ENCODE measurements at places on chromosomes 16 and 17.
A peak's percentile ranks its signal among the peaks of the same experiment; 100 is the strongest.

DNA sequence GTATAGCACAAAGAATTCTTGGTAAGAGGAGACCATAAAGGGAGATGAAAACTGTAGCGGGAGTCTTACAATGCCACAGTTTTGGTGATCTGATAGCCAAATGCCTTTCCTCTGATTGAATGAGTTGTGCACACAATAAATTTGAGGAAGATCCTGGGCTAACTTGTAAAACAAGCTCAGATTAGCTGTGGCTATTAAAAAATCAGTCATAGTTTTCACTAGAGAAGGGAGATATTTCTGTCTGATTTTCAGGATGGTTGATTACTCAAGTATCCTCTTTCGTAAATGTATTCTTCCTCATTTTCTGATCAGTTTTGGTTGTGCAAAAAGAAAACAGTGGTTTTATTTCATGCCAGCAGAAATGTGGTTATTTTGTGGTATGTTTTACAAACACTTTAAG lies 9.1 kb upstream of the METTL9 start:
- no peak for DNase-seq

GRCh38 chr16:88087517-88087877 lies 136.3 kb downstream of the BANP start:
- DNase-seq = peak; percentile 27

DNA sequence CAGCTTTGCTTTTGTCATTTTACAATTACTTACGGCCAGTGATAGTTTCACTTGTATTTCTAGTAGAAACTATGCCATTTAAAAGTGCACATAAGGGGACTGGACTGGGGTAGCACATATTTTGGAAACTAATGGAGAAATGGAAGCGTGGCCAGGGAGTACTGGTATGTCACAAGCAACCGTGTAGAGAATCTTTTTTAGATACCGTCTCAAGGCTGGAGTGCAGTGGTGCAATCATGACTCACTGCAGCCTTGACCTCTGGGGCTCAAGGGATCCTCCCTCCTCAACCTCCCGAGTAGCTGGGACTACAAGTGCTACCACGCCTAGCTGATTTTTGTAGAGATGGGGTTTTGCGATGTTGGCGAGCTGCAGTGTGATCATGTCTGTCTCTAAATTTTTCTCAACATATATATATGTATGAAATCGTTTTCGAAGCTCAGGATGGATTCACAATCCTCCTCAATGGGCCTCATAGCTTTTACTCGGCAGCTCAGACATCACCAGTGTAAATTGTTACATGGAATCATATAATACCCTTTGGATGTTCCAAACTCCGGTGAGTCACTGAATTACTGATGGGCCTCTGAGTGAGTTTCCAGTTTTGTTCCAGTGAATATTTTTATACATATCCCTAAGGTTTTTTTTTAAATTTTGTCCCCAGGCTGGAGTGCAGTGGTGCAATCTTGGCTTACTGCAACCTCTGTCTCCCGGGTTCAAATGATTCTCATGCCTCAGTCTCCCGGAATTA lies 51.7 kb downstream of the ZNF778 start:
- no peak for DNase-seq

- DNase-seq = no peak
Observed at GRCh38 chr16:30619638-30620037, 9.4 kb upstream of the ZNF689 start.

- DNase-seq = peak; percentile 95
Observed at GRCh38 chr17:37406635-37407461, at the start of the genes ACACA and TADA2A. Gene ACACA (minus strand): TSS chr17:37406836. CDS start chr17:37406299, 537 bp downstream. Gene TADA2A (plus strand): TSS chr17:37406886. CDS start chr17:37411366, 4,480 bp downstream.

DNA sequence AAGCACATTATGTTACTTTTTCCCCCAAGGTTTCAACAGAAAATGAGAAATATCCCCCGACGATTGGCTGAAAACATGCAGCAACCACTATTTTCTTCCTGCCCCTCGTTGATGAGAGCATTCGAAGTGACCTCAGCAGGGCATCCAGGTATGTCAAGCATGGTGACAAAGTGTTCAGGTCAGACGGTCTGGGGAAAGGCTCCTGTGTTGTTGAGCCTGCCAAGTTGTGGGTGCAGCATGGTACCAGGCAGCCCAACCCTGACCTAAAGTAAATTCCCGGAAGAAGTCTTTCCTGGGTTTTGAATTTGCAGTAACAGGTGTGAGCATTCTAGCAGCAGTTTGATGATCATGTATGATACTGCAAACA lies 51.7 kb upstream of the SEC14L1 start:
- no peak for DNase-seq

DNA sequence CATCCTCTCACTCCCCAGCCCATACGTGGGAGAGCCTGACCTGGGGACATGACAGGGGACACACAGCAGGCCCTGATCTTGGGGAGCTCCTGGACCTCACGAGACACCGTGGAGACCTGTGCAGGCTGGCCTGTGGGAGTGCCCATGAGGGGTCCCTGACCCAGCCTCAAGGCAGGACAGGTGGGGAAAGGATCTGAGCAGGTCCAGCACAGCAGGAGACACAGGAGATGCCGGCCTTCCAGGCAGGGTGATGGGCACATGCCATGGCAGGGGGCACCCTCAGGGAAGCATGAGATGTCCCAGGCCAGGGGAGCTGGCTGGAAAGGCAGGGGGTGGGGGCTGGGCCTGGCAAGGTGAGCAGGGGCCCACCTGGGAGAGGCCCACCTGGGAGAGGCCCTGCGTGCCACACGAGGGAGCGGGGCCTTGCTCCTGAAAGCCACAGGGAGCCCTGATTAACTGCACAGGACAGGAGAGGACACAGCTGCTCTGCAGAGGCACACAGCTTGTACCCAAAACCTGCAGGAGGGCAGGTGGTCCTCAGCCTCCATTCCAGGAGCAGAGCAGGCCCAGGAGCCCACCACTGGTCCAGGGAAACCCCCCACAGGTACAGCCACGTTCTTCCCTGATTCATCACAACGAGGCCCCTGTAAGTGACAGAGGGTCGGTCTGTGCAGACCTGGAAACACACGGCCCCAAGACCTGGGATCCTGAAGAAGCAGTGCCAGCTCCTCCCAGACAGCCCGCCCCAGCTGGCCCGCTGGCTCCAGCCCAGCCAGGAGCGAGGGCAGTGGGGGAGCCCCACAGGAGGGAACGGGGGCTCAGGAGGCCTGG lies 26.6 kb upstream of the KRT17 start:
- DNase-seq = no peak

DNA sequence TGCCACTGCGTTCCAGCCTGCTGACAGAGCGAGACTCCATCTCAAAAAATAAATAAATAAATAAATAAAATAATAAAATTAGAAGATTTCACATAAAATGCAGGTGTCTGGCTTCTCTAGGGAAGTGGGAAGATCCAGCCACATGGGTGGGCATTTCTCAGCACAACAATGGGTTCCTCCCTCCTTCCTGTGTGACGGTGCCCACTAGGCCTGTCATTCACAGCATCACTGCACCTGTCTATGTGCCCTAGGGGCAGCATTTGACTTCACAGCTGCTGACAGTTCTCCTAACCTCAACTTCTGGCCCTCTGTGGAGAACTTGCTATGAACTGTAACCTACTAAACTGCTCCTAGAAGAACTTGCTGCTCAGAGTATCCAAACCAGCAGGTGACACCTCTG lies 3.0 kb downstream of the ABHD15 start:
- no peak for DNase-seq

DNA sequence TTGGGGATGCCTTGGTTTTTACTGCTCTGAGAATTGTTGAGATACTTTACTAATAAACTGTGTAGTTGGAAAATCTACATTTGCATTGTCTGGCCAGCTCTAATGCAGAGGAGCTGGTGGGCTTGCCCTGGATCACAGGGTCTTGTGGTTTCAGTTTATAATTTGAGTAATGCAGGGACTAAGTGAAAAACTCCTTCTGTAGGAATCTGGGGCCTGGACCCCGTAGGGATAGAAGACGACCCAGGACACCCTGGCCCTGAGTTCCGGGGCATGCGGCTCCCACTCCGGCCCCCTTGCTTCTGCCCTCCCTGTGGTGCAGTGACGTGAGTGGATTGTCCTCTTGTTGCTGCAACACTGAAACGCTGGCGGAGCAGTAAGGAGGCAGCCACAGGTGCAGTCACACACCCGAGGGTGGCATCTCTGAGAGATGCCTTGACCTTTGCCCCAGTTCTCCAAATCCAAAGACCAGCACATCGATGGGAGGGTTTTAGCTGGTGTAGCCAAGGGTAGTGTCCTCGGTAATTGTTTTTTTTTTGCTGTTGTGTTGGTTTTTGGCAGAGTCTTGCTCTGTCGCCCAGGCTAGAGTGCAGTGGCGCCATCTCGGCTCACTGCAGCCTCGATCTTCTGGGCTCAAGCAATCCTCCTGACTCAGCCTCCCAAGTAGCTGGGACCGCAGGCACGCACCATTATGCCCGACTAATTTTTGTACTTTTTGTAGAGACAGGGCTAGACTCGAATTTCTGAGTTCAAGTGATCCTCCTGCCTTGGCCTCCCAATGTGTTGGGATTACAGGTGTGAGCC lies 2.6 kb upstream of the RPL13 start:
- no peak for DNase-seq

GRCh38 chr16:53632526-53632925 lies 71.1 kb downstream of the RPGRIP1L start:
- no peak for DNase-seq

- no peak for DNase-seq
Observed at GRCh38 chr17:10201680-10202079, 3.3 kb upstream of the GAS7 start.

- no peak for DNase-seq
Observed at GRCh38 chr16:15739950-15740349, 89.9 kb downstream of the NDE1 start.

- DNase-seq = peak; percentile 27
Observed at GRCh38 chr16:56041556-56042140, 149.6 kb upstream of the GNAO1 start.

GRCh38 chr16:9054460-9054859 lies 37.0 kb upstream of the HAPSTR1 start:
- DNase-seq = no peak

GRCh38 chr17:47622180-47622549 lies 27.6 kb upstream of the KPNB1 start:
- no peak for DNase-seq

DNA sequence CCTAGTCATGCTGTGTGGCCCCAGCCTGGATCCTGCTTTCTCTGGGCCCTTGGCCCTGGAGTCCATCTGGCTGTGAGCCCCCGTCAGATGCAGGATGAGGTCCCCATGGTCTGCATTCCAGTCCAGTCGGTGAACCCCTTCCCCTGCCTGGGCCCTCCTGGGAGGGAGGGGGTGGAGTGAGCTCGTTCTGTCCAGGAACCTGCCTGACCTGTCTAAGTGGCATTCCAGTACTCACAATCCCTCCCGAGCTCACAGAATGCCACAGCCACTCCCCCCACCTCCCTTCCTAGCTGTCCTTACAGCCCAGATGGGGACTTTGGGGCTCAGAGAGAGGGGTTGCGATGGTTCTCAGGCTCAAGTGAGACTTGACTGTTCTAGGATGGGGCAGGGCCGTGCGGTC lies 15.5 kb downstream of the SPNS2 start:
- DNase-seq = no peak

GRCh38 chr16:88651276-88651988 lies 579 bp upstream of the CYBA start:
- DNase-seq = peak; percentile 94

- no peak for DNase-seq
Observed at GRCh38 chr16:86959729-86960128, 357.5 kb downstream of the C16orf95 start.

DNA sequence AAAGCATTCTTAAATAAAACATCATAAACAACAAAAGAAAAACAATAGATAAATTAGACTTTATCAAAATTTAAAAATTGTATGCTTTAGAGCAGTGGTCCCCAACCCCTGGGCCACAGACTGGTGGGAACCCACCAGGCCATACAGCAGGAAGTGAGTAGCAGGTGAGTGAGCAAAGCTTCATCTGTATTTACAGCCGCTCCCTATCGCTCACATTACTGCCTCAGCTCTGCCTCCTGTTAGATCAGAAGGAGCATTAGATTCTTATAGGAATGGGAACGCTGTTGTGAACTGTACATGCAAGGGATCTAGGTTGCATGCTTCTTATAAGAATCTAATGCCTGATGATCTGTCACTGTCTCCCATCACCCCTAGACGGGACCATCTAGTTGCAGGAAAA lies 51.5 kb downstream of the GNAO1 start:
- no peak for DNase-seq

- no peak for DNase-seq
Observed at GRCh38 chr17:42997390-42997983, 732 bp upstream of the RPL27 start.

- DNase-seq = no peak
Observed at GRCh38 chr17:68519911-68520310, 7.7 kb downstream of the PRKAR1A start.

DNA sequence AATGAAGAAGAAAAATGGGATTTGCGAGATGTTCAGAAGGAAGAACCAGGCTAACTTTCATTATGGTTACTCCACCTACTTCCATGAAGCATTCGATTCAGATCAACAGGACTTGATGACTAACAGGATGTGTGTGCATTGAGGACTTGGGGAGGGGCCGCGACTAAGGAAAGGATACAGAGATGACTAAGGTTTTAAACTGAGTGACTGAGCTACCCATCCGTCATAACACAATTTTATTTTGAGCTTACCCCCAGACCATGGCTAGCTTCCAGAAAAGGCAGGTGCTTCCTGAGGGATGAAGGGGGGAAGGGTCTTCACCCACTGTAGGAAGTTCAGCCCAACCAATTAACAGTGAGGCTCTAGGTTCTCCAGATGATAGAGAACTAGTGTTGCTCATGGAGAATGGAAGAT lies 2.5 kb upstream of the CDYL2 start:
- no peak for DNase-seq

GRCh38 chr17:16912021-16912962 lies 59.6 kb downstream of the TNFRSF13B start:
- DNase-seq = no peak

- no peak for DNase-seq
Observed at GRCh38 chr16:30488764-30489605, 16.4 kb downstream of the ITGAL start.

GRCh38 chr17:51355441-51356410 lies 95.4 kb downstream of the UTP18 start:
- DNase-seq = no peak

- DNase-seq = no peak
Observed at GRCh38 chr17:75090871-75091854, 3.4 kb downstream of the SLC16A5 start.

- DNase-seq = no peak
Observed at GRCh38 chr16:71383054-71383773, 24.7 kb downstream of the CALB2 start.

DNA sequence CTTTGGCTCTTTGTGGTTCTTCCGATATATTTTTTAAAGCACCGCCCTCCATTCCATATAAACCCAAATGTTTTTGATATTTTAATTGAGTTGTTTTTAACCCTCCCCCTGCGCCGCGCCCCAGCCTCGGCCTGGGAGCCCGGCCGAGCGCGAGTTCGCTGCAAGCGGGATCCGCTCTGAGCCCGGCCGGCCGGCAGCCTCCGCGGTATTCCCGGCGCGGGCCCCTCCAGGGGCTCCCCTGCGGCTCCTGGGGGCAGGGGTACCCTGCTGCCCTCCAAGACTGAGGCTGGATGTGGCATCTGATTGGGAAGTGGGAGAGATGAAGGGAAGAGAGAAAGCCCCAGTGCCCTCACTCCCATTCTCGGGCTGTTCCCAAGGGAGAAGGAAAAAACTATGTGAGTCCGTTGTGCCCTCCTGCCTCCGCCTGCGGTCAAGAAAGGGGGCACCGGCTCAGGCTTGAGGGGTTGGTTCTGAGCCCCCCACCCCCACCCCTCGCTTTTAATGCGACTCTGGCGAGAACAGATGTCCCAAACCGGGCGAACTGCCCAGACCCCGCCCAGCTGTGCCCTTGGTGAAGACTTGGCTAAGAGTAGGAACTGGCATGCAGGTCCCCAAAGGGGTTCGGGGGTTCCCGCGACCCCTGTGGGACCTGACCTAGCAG lies 8.6 kb downstream of the NEUROD2 start:
- no peak for DNase-seq

Data from GM13977 (cell line).